Amygdala (tissue), 56 donors: ENCODE measurements at places on chromosomes 16 and 17.

- DNase-seq = no peak
Measured at GRCh38 chr16:68408428-68408827, 39.9 kb downstream of the SMPD3 start.

DNA sequence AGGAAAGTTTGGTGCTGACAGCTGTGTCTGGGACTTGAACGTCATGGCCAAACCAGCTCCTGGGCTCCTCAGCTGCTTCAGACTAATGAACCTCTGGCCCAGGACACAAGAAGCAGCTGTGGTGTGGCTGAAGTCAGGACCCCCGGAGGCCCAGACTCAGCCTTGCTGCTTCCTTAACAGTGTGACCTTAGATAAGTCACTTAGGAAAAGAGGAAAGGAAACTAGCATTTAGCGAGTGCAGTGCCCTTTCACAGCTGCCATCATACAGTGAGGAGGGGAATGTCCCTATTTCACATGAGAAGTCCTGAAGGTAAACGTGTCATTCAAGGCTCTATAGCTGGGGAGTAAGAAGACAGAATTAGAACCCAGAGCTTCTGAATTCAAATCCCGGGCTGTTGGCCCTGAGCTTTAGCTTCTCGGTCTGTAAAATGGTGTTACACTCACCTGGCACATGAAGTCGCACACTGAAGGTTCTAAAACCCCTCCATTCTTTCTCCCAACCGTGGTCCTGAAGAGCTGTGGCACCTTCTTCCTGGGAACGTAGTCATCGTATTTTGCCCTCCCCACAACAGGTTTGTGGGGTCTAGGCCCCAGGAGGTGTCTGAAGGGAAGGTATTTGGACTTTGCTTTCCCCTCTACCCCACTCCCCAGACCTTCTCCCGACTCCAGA lies 910 bp upstream of the RAMP2 start:
- DNase-seq = no peak

DNA sequence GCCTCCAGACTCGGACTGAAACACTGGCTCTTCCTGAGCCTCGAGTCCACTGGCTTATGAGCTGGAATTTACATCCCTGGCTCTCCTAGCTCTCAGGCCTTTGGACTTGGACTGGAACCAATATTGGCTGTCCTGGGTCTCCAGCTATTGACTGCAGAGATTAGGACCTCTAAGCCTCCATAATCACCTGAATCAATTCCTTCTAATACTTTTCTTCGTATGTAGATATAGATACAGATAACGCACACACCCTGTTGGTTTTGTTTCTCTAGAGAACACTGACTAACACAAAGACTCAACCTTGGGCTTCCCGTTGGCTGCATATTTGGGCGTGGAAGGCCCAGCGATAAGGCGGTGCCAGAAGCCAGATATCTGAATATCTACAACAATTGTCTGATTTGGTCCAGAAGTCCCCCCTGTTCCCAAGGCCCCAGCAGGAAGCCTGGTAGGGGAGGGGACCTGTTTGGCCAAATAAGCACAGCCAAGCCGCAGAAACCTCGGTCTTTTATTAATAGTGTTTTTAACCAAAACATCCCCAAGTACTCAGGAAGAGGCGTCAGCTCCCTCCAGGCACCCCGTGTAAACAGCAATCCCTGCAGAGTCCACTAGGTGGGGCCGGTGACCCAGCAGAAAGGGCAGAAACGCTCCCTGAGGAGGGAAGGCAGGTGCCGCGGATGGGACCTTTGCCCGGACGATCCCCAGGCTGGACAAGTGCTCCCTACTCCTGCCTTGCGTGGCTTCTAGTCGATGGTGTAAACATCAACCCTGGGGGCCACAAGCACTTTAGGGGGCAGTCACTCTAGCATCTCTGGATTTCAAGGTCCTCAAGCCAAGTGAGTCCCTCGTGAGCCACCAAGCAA lies 57.0 kb downstream of the ABR start:
- peak; percentile 43 for DNase-seq

- DNase-seq = no peak
Measured at GRCh38 chr17:28065706-28066105, 23.2 kb downstream of the NLK start.

DNA sequence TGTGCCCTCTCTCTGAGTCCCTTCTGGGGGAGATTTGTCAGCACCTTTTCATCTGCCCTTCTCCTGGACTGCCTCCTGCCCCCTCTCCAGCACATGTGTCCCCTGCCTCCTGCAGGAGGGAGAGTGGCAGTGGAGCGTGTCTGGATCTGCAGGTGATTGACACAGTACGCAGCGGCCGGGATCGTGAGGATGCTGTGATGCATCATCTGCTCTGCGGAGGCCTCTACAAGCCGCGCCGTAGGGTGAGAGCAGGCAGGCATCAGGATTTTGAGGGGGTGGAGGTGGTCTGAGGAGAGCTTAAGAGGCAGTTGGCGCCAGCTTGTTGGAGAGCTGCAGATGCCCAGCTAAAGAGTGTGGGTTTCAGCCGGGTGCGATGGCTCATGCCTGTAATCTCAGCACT lies 10.9 kb downstream of the SLC9A5 start:
- no peak for DNase-seq

- no peak for DNase-seq
Measured at GRCh38 chr17:6981426-6981825, 14.4 kb upstream of the ALOX12 start.

GRCh38 chr17:32258383-32259140 lies 7.1 kb upstream of the RHBDL3 start:
- DNase-seq = no peak

DNA sequence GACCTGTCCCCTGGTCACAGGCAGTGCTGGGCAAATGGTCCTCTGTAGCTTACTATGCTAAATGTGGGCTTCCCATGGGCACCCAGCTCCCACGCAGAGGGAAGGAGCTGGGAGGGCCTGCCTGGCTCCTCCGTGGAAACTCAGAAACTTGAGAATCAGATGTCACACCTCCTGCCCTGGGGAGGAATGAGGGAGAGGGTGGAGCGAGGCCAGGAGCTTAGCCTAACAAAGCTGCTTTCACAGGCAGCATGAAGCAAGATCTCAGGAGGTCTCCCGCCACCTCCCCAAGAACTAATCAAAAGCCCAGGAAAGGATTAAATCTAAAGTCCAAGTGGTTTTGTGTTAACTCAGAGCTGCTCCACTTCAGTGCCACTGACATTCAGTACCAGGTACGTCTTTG lies 33.6 kb upstream of the XYLT2 start:
- DNase-seq = no peak

GRCh38 chr16:4260360-4260759 lies 12.5 kb downstream of the TFAP4 start:
- no peak for DNase-seq

GRCh38 chr17:50201276-50201854 lies at the start of gene COL1A1:
Gene COL1A1, minus strand, starts transcription at chr17:50201631. Its CDS starts 118 bp downstream, at chr17:50201513.
- no peak for DNase-seq

GRCh38 chr16:4519274-4520058 lies 19.1 kb downstream of the CDIP1 start:
- no peak for DNase-seq

GRCh38 chr17:44353672-44354331 lies 8.7 kb downstream of the GRN start:
- DNase-seq = no peak

- DNase-seq = no peak
Measured at GRCh38 chr17:31511195-31511578, 119.7 kb downstream of the RAB11FIP4 start.

DNA sequence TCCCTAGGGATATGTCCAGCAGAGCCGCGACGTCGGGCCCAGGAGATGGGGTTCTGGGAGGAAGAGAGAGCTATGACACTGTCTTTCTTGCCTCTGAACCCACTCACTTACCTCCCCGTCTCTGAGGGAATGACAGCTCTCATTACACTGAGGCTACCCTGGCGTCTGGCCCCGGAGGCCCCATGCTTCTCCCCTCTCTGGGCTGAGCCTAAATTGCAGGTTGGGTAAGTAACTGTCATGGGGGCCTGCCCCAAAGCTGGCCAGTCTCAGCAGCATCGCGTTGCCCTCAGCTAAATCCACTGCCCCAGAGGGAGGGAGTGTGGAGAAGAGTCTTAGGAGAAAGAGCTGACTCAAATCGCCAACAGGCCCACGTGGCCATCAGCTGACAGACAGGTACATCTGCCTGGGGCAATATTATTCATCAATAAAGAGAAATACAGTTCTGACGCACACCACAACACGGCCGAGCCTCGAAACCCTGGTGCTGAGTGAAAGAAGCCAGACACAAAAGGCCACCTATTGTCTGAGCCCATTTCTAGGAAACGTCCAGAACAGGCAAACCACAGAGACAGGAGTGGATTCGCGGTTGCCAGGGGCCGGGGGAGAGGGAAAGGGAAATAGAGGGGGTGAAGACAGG lies 156.4 kb downstream of the C16orf95 start:
- DNase-seq = no peak
